Activated CD4-positive, CD25-positive, alpha-beta regulatory T cell treated with anti-CD3 and anti-CD28 coated beads, Interleukin-2, amount 50 U/mL, for 24 hours (primary cell): ENCODE measurements at places on chromosomes 13 and 19.

DNA sequence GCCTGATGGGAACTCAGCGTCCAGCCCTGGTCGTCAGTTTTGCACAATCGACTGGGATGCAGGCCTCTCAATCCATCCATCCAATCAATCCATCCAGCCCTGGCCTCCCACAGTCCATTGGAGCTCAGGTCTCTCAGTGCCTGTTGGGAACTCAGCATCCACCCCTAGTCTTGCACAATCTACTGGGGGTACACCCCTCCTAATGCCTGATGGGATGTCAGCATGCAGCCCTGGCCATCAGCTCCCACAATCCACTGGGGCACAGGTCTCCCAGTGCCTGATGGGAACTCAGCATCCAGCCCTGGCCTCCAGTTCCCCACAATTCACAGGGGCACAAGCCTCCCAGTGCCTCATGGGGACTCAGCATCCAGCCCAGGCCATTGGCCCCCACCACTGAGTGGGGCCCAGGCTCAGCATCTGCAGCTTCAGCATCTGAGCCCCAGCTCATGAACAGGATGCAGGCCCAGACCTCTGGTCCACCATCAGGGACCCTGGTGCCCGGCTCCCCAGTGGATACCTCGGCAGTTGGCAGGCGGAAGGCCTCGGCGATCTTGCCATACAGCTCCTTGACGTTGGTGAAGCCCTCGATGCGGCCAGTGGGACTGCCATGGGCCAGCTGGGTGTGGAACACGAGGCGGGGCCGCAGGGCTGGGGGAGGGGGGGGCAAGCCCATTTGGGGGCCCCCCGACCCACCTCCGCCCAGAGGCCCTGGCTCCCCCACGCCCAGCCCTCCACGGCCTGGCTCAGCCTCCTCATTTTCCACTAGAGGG lies 7.2 kb upstream of the PTGER1 start:
- ATAC-seq: no peak

- no peak for ATAC-seq
Observed at GRCh38 chr19:52270266-52270885, 989 bp downstream of the ZNF766 start.

GRCh38 chr13:33206945-33207614 lies 78.5 kb downstream of the STARD13 start:
- no peak for ATAC-seq

GRCh38 chr13:23509781-23510543 lies 60.2 kb upstream of the TNFRSF19 start:
- no peak for ATAC-seq

DNA sequence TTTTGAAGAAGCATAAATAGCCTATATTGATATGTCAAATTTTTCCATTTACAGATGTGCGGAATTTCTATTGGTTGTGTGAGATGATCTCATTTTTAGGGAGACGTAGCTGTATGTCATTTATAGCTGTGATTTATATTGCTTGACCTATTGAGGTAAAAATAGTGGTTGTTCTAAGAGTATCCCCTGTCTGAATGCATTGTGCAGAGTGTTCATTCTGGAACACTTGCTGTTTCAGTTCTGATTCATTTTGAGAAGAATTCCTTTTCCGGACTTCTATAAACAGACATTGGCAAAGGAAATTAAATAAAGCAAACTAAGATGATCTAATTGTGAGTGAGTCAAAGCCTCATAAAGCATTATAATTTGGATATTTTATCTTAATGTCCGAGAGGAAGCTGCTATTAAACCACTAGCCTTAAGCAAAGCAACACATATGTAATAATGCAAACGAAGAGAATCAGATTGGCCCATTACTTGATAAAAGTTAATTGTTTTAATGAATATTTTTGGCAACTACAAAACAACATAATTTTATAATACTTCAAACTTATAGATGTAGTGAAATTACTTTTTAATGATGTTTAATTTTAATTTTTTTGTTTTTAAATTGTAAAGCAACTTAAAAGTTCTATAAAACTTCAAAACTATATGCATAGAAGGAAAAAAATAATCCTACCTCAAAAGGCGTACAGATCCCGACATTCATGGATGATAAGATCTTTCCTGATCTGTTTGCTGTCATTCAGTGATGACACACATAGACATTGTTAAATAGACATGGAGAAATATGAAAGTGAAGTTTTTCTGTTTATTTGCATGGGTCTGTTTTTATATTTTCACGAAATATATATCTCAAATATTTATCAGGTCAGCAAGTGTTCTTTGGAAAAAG lies 942.6 kb upstream of the SLC10A2 start:
- ATAC-seq: no peak

DNA sequence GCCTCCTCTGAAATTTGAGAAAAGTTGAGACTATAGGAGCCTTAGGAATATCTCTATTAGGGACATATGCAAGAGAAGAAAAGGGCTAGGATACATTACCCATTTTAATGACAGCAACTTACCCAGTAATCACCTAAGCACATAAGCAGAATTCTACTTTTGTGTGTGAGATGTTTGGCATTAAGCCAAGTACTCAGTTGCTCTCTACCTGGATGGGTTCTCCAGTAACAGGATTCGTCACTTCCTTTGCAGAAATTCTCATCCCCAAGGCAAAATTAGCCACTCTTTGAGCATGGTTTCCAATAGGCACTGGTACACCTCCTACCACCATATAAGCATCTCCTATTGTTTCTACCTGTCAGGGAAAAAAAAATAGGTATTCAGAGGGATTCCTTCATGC lies 95.1 kb downstream of the C13orf42 start:
- no peak for ATAC-seq

- ATAC-seq: no peak
Observed at GRCh38 chr19:46206176-46206575, 23.4 kb upstream of the IGFL1 start.

DNA sequence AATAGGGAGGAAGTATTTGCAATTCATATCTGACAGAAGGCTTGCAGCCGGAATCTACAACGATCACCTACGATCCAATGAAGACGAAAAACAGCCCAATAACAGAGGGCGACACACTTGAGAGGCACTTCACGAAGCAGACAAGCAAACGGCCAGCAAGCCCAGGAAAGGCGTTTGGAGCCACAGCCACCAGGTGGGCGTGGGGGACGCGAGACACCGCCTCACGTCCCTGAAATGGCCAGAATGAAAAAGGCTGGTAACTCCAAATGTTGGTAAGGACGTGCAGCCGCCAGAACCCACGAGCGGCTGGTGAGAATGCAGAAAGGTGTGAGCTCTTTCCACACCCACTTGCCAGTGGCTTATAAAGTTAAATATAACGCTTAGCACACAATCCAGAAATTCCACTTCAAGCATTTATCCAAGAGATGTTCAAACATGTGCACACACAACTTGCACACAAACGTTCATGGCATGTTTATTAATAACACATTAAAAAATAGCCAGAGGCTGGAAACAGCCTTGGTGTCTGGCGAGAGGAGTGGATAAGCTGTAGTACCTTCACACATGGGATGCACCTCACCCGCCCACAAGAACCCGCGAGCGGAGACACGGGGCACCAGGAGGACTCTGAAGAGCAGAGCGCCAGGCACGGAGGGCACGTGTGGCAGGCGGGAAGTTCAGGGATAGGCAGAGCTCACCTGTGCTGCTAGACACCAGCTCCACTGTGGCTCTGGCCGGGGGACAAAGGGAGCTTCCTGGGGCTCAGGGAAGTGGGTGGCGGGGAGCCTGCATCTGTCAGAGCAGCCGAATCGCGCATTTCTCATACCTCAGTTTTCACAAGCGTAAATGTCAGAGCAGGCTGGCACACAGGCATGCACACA lies 89.3 kb downstream of the SPACA7 start:
- no peak for ATAC-seq

- no peak for ATAC-seq
Observed at GRCh38 chr13:45084515-45084914, 35.8 kb upstream of the GTF2F2 start.

DNA sequence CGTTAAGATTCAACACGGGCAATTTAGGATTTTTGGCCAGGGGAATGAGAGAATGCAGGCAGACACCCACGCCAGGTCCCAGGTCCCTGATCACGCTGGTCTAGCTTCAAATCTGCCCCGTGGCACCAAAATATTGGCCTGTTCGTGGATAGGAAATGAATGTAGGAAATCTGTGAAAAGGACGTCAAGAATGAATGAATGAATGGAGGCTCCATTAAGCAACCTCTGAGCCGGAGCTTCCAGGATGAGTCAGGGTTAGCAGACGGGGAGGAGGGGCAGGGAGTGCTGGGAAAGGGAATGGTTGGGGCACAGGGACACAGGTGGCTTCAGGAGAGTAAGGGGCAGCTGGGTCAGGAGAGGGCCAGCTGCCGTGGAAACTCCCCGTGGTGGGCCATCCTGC lies 4.2 kb downstream of the SULT2B1 start:
- no peak for ATAC-seq

- no peak for ATAC-seq
Observed at GRCh38 chr13:113041293-113041690, 64.3 kb upstream of the F7 start.

DNA sequence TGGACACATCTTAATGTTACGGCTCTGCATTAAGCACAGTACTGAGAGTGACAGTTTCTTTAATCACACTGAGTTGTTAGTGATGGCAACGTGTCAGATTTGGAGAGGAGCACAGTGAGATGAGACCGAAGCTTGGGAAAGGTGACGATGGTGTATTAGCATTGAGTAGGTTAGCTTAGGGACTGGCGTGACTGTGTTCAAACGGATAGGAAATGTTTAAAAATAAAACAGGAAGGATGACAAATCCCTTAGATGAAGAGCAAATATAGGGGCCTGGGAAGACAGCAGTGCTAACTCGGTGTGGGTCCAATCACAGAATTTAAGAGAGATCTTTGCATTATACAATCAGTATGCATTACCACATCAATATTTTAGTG lies 384.3 kb downstream of the HS6ST3 start:
- ATAC-seq: no peak

DNA sequence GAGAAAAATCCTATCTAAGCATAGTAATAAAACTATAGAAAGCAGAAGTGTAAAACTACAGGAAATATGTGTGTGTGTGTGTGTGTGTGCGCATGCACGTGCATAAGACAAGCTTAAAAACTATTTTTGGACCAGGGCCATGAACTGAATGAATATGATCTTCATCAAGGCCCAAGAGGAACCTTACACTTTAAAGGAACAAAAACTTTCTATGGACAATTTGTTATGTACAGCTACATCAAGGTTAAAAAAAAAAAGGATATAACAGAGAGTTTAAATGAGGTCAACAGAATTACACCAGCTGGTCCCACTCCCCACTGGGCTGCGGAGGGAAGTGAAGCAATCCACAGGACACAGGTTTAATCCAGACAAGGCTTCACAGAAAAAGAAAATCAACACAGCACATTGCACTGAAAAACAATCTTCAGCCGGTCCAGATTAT lies 151.1 kb downstream of the LHFPL6 start:
- ATAC-seq: no peak

DNA sequence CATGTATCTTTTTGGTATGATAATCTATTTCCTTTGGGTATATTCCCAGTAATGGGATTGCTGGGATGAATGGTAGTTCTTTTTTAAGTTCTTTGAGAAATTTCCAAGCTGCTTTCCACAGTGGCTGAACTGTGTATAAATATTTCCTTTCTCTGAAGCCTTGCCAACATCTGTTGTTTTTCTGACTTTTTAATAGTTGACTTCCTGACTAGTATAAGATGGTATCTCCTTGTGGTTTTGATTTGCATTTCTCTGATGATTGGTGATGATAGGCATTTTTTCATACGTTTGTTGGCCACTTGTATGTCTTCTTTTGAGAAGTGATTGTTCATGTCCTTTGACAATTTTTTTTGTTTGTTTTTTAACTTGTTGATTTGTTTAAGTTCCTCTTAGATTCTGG lies 61.6 kb upstream of the PCDH17 start:
- no peak for ATAC-seq

- ATAC-seq: no peak
Observed at GRCh38 chr13:37139356-37139755, 33.9 kb upstream of the CSNK1A1L start.

- ATAC-seq: no peak
Observed at GRCh38 chr19:54179921-54180461, 7.0 kb upstream of the TMC4 start.

GRCh38 chr19:11177592-11177991 lies 19.8 kb downstream of the KANK2 start:
- no peak for ATAC-seq

DNA sequence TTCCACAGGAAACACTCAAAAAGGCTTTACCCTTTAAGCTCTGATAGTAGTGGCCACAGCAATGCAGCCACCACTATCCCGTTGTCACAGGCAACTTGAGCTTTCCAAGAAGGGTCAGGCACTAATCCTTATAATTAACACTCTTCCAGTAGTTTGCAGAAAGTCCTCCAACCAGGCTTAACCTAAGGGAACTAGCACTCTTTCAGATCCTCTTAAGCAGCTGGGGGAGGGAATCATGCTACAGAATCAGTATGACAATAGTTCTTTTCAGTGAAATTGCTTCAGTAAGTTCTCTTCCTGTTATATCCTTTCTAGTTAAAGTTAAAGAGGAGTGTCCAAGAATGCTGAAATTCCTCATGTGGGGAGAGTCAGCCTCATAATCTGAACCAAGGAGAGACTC lies 82.2 kb downstream of the TNFSF11 start:
- no peak for ATAC-seq

- ATAC-seq: peak; percentile 58
Observed at GRCh38 chr19:12838182-12838885, at the start of gene MAST1. Gene MAST1 (plus strand): TSS chr19:12838515. CDS start chr19:12838573, 58 bp downstream.
